ENCODE measurements at places on chromosomes 4 and X.

GRCh38 chrX:56987741-56988140 is 7.6 kb downstream of the SPIN3 start:
- no peak for DNase-seq

DNA sequence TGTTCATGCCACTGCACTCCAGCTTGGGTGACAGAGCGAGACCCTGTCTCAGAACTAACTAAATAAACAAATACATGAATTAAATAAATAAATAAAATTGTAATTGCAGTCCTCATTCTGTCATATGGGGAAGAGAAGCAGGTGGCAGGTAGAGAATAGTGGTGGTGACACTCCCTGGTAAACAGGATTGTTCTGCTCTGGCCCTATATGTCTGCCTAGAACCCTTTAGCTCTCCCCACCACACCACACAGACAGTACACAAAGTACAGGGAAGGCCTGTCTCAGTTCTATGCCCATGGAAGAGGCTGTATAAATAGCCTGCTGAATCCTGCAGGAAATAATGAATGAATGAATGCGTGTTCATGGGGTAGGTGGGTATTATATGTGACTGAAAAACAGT is 117.7 kb downstream of the CEP135 start:
- no peak for DNase-seq

GRCh38 chr4:74315376-74315775 is 7.1 kb downstream of the EPGN start:
- DNase-seq: no peak

- DNase-seq: no peak
These were observed 98.8 kb upstream of the NDP start for GRCh38 chrX:44071847-44072551.

GRCh38 chrX:70029863-70030262 is 19.9 kb downstream of the AWAT2 start:
- DNase-seq: no peak

DNA sequence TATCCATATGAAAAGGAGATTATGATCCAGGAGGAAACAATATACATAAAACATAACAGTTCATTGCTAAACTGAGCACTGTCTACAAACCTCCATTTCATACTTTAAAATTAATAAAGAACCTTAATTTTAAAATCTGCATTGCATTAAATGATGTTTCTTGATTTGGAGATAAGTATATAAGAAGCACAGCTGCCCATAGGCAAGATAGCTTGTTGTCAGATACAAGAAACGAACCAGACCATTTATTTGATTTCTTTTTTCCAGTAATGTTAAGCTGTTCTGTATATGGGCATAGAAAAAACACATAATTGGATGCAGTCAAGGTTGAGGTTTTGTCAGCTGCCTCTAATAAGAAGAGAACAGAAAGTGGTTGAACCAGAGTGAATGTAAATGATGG is 6.4 kb downstream of the GUF1 start:
- DNase-seq: no peak

GRCh38 chrX:137118536-137118935 is 84.7 kb upstream of the GPR101 start:
- no peak for DNase-seq

DNA sequence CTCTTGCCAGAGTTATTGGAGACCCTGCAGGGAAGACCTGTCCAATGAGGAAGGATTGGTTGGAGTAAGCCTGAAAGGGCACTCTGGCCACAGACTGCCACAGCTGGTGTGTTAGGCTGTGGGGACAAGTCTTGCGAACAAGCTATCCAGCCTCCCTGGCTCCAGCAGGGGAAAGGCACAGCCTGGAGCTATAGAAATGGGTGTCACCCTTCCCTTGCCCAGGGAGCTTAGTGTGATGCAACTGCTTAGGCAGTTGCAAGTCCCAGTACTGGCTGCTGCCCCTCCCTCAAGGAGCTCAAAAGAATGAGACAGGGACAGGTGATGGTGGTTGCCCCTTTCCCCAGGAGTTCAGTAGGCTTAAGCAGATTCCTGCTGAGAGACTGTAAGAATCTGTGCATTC is 165.7 kb upstream of the CT83 start:
- DNase-seq: no peak

DNA sequence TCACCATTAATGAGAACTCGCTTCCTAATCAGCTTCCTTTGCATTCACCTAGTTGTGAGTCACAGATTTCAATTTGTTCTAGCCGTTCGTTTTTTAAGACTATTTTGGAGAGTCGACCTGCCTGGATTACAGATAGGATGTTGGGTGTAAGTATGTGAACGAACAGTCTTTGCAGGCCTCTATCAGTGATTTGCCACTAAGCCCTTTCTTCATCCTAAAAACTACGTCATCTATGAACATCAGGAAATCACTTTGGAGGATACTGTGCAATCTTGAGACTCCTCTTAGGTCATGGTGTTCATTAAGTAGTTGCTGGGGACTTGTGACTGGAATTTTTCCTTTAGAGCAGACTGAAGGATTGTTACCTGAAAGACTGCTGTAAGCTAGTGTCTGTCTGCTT is 1.1 kb downstream of the POLA1 start:
- DNase-seq: no peak

DNA sequence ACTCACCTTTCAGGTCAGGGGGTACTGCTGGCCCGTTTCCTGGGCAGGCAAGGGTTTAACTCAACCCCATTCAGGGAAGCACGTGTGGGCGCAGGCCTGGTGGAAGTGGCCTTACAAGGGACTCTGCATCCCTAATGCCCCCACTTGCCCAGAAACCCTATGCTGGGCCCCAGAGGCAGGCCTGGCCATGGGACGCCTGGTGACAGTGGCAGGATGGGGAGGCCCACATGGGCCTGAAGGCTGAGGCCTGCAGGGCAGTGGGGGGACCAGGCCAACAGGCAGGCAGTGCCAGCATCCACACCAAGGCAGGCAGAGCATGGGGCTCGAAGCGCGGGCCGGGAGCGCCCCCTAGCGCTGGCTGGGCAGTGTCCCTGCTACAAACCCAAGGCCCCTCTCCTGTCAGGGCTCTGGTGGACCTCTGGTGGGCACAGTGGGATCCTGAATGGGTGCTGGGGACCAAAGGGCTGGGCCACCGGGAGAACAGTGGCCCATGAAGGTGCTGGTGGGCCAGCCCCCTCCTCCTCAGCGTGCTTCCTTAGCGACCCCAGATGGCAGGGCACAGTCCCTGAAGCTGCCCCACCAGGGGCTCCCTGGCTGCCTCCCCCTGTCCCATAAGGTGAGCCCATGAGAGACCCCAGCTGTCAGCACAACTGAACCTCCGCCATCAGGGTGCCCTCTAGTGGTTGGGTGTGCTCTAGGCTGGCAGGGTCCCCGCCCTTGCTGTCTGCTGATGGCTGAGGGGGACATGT is 16.8 kb downstream of the FGFR3 start:
- peak; percentile 32 for DNase-seq

- no peak for DNase-seq
These were observed 30.8 kb downstream of the BLOC1S4 start for GRCh38 chr4:6746721-6747293.

GRCh38 chr4:78566834-78567499 is 15.4 kb downstream of the ANXA3 start:
- no peak for DNase-seq

- DNase-seq: no peak
These were observed 36.9 kb downstream of the LAMTOR3 start for GRCh38 chr4:99857307-99857706.

GRCh38 chrX:40933706-40934425 is 151.4 kb upstream of the USP9X start:
- no peak for DNase-seq

DNA sequence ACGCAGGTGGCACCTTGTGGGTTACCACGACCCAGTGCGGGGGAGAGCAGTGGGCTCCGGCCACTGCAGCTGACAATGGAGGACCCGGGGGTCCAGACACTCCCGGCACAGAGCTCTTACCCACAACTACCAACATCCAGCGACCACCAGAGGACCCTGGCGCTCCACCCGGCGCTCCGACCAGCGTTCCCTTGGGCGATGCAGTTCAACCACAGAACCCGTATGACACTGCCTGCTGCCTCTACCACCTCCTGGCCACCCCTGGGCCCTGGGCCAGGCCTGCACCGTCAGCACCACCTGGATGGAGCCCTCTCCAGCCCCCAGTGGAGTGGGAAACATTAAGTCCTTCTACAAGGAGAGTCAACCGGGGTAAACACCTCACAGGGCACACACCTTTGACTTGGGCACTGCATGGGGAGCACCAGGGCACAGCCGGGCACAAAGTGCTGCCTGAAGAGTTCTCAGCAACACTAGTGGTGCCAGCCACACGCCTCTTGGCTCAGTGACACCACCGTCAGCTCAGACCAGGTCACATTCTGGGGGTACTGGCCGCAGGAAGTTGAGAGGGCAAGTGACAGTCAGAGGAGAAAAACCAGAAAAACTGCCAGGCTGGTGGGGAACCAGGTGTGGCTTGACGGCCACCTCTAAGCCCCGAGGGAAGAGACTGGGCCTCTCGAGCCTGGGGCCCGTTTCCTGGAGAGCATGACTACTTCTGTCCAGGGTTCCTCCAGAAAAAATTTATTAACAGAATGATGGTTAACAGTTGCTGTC is 2.6 kb downstream of the CTBP1 start:
- no peak for DNase-seq

GRCh38 chr4:120399826-120400225 is 333.2 kb upstream of the MAD2L1 start:
- no peak for DNase-seq

- no peak for DNase-seq
These were observed 77.8 kb downstream of the LRP2BP start for GRCh38 chr4:185317880-185318279.

- DNase-seq: peak; percentile 10
These were observed 127.8 kb downstream of the PHKA2 start for GRCh38 chrX:18855919-18856644.

GRCh38 chrX:76453737-76454406 is 26.4 kb downstream of the MAGEE1 start:
- no peak for DNase-seq

- DNase-seq: no peak
These were observed 18.2 kb downstream of the VAMP7 start for GRCh38 chrX:155899366-155899765.
